Hypothalamus (tissue), 51 donors: ENCODE measurements at places on chromosomes 12 and 14.
A peak's percentile ranks its signal among the peaks of the same experiment; 100 is the strongest.

GRCh38 chr12:108340037-108340436 lies 926 bp upstream of the CMKLR1 start:
- no peak for DNase-seq

- no peak for DNase-seq
These were observed 129.8 kb upstream of the TMEM132C start for GRCh38 chr12:128137140-128137539.

GRCh38 chr14:57845802-57846531 lies 19.9 kb downstream of the SLC35F4 start:
- DNase-seq: no peak

DNA sequence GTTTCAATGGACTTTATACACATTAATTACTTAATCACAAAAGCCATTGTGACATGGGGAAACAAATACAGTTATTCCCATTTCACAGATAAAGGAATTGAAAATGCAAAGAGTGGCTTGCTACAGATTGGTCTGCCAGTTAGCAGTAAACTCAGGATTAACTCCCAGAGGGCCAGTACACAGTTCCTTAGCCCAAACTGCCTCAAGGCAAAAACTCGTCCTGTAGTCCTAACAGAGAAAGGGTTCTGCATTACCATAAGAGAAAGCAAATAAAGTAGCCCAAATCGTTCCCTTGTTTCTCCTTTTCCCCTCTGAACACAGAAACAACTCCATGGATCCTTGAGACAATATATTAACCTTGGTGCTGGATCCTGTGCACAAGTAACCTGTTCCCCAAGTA lies 274.4 kb downstream of the LRIG3 start:
- no peak for DNase-seq

GRCh38 chr12:82942991-82943401 lies 256.3 kb downstream of the TMTC2 start:
- no peak for DNase-seq

- no peak for DNase-seq
These were observed 7.4 kb upstream of the IKZF4 start for GRCh38 chr12:56013482-56013881.

GRCh38 chr12:124347335-124347734 lies 52.4 kb downstream of the RFLNA start:
- no peak for DNase-seq

- no peak for DNase-seq
These were observed 442.2 kb upstream of the CCDC196 start for GRCh38 chr14:66043921-66044320.

- DNase-seq: peak; percentile 37
These were observed at the start of gene TNFRSF1A for GRCh38 chr12:6341417-6342139. TNFRSF1A (minus strand) TSS chr12:6342076; CDS start chr12:6341814, 262 bp downstream.
